ENCODE measurements at places on chromosomes 3 and 15.
A peak's percentile ranks its signal among the peaks of the same experiment; 100 is the strongest.

DNA sequence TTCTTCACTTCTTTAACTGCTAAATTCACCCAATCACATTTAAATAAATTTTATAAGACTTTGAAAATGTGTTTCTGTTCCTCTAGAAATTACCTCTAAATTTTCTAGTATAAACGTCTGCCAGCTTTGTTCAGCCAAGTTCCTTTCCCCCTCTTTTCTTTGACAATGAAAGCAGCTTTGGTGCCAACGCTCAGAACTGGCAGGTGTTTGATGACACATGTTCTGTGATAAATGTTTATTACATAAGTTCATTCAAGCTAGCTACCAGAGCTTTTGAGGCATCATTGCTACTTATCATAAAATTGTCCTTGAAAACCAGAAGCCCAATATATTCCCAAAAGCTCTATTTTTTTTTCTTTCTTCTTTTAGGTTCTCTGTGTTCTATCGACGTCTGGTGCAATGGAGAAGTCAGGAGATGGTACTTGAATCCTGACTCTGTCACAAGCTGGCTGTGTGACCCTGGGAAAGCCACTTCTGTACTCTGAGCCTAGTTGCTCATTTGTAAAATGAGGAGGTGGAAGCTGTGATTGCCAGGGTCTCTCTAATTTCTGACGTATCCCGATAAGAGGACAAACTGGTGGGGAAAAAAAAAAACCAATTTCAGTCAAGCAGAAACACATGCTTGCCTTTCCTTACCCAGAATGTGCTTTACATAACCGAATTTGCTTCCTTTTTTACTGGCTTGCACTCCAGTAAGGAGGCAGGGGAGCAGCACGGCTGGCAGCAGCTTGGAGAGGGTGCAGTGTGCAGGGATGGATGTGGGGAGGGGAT, 187.1 kb upstream of the LPP start:
- DNase-seq = no peak

DNA sequence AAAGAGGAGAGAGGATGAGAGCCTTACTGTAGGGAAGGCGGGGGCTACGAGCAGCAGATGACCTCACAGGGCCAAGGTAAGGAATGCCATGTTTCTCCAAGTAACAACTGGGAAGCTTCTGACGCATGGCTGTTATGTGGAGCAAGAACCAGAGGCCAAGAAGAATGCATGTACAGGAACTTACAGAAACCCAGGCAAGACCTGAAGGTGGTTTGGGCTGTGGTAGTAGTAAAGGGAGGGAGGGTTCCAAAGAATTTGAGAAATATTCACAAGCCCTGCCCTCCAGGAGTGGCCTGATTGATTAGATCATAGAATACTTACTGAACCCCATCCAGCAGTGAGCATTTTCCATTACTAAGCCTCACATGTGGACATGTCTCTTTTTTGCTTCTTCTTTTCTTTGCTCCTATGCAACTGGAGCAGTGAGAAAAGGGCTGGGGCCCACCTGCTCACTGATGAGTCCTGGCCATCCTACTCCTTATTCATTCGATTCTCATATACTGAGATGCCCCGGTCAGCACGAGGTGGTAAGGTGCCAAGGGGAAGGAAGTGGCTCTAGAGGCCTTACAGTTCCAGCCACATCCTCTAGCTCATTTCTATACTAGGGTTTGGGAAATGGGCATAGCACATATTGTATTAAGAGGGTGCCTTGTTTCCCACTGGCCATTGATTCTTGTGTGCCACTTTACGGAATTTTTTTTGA, 8.3 kb upstream of the SLC12A8 start:
- no peak for DNase-seq

DNA sequence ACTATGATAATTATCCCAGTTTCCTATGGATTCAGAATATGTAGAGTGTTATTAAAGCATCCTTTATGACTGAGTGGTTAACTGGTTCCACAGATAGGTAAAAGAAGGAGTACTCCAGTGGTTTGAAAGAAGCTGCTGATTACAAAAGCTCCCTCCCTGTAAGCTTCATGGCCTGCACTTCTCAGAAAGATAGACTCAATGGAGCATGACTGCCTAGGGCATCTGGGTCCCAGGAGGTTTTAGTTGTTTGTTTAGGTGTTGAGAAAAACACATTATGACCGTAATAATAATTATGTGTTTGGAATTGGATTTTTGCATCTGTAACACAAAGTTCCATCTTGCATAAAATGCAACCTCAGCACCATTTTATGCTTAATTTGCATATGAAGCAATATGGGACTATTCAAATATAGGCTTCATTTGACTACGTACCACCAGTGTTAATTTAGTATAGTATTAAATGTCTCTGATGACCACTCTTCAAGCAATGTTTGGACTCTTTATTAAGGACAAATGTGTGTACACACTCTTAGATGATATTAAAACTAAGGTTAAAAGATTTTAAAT, 121.1 kb downstream of the ROBO2 start:
- DNase-seq = no peak

- DNase-seq = no peak
These were observed 59.7 kb upstream of the ROPN1 start for GRCh38 chr3:124051636-124052035.

DNA sequence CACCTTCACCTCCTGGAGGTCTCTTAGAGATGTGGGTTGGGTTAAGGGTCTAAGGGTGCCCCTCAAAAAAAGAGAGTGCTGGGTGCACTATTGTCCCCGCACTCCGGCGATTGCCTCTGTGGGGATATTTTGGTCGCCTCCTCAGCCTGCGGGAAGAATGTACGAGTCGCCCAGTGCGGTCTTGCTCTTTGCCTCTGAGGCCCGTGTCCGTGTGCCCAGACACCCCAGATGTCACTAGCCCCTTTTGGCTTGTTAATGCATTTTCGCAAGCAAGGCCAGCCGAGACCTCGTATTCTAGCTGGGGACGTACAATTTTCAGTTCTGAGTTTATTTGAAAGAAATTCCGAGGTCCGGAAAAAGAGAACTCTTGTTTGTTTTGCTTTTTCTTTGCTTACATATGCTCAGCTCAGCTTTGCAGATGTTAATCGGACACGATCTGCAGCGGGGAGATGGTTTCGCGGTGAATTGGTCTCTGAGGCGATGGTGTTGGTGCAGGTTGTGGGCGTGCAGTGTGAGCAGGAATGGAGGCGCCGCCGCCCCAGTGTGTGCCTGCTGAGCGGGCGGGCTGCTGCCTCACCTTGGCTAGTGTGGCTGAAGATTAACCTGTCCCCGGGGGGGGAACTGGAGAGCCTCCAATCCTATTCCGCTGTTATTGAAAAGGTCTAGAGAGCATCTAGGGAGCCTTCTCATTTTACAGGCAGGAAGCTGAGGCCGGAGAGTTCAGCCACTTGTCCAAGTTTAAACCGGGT, 1.4 kb downstream of the ST6GAL1 start:
- DNase-seq = peak; percentile 61

DNA sequence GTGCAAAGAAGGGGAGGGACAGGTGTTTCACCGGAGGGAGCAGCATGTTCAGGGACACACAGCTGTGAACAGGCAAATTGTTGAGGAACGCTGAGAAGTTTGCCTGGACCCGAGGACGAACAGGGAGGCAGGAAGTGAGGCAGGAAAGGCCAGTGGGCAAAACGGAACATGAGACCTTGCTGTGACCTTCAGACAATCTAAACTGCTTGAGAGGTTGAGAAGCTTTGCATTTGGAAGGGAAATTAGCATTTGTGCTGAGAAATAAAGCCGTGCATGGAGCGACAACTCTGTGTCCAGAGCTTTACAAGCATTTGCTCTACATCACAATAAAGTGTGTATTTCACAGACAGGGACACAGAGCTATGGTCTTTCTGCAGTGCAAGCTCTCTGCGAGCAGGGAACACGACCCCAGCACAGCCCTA, 47.9 kb downstream of the CDC25A start:
- no peak for DNase-seq

GRCh38 chr3:72523429-72524151, 324.7 kb downstream of the SHQ1 start:
- DNase-seq = no peak

- peak; percentile 49 for DNase-seq
These were observed 452.8 kb upstream of the THBS1 start for GRCh38 chr15:39127925-39128617.

- no peak for DNase-seq
These were observed 101.1 kb upstream of the IGF1R start for GRCh38 chr15:98547275-98547674.

DNA sequence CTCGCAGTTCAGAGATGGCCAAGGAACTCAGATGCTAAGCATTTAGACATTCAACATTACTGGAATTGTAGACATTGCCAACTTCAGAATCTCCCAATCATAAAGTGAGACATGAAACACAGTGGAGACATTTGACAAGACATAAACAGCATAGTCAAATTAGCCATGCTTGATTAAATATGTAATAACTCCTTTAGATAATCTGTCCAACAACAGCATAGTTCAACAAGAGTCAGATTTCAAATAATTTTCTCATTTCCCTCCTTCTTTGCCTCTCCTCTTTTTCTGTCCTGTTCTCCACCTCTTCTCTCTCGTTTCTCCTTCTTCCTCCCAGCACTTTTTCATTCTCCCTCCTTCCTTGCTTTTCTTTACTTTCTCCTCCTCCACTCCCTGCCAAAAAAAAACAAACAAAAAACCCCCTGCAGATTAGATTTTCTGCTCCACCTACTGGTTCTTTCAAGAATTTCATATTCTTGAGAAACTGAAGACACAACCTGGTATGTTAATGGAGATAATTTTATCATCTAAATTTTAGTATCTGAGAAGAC, 20.2 kb downstream of the CPOX start:
- no peak for DNase-seq

DNA sequence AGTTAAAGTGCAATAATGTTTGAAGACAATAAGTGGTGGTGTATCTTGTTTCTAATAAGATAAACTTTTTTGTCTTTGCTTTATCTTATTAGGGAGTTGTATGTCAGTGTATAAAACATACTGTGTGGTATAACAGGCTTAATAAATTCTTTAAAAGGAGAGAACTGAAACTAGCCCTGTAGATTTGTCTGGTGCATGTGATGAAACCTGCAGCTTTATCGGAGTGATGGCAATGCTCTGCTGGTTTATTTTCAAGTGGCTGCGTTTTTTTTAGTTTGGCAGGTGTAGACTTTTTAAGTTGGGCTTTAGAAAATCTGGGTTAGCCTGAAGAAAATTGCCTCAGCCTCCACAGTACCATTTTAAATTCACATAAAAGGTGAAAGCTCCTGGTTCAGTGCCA, 2.7 kb downstream of the RPL15 start:
- DNase-seq = no peak

- no peak for DNase-seq
These were observed 60.2 kb downstream of the SCN5A start for GRCh38 chr3:38588995-38589937.

GRCh38 chr3:134374791-134375581, 739 bp upstream of the AMOTL2 start:
- DNase-seq = no peak

GRCh38 chr15:66287461-66288057, 5.8 kb upstream of the DIS3L start:
- DNase-seq = no peak

GRCh38 chr15:57472861-57473260, 96.6 kb downstream of the CGNL1 start:
- DNase-seq = no peak

DNA sequence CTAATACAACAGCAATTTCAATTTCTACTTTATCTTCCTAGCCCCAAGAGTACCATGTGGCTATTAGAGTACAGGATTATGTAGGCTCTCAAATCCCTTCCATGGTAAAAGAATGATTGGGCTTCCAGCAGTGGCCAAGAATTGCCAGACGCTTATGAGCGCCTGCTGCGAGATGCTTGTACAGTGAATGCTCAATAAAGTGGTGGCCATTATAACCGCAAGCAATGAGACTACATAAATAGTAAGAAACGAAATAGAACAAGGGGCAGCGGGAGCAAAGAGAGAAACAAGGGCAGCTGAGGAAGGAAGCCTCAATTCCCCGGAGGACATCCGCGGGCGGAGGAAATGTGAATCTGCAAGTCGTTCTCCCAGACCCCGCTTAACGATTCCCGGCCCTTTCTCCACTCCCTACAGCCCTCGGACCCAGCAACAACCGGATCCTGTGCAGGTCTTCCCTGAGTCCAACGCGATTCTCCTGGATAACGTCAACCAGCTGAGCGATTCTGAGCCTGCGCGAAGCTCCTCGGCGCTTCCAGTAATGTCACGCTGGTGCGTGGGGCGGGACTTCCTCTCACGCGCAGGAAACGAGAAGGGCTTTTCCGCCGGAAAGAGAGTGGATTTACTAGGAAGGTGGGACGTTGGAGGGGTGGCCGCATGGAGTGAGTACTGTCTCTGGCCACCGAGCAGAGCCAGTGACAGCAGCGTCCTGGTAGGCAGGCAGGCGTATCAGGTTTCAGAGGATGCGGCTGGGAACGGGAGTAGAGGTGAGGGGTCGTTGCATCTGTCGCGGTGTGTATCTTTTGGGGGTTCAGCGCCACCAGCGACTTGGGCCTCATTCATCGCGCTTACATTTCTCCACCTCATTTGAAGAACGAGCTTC, 40.5 kb upstream of the AP3B2 start:
- DNase-seq = peak; percentile 95

DNA sequence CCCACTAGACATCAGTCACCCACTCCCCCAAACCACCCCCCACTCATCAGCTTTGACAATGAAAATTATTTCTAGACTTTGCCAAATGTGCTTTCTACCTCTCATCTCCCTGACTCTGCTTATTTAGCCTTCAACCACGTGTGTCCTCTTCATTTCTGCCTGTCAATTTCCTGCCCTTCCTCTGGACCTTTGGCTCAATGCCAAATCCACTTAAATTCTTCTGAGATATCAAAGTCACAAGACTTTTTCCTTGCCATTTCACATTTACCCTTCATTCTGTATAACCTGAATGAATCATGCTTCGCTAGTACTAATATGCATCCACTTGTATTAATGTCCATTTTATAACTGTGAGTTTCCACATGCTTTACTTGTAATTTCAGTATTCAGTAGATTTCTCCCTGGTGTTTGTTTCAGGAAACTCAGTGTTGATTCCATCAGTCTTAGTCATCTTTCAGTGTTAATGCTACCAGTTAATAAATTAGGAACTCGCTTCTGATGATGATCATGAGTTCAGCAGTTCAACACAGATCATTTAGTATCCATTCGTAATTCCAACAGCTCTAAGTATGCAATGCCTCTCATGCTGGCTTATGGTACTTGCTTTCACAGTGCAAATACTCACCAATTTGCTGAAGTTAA, 128.2 kb upstream of the OSTN start:
- no peak for DNase-seq

DNA sequence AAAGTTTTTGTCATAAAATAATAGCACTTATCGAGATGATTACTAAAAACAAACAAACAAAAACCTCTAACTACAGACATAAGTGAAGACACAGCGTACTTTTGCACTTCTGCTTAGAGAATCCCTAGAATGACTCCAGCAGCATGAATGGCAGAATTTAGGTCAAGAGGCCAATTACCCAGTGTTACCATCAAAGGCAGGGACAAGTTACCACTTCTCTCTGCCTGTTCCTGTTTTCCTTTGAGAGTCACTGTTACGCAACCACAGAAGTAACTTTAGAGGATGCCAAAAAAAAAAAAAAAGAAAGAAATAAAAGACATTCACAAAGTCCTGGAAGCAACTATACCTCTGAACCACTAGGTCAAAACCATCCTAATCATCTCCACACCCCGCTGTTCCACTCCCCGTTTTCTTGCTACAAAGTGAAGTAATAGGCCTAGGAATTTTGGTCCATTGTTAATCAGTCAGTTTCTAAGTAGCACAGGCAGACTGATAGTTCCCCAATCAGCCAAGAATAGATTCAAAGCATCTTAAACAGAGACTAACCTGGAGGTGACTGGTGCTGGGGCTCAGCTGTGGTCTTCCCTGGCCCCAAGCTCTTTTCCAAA, 41.9 kb downstream of the FMN1 start:
- DNase-seq = no peak

- no peak for DNase-seq
These were observed 14.1 kb downstream of the KCNMB3 start for GRCh38 chr3:179236669-179237301.
